ENCODE measurements at places on chromosomes 4 and X.

DNA sequence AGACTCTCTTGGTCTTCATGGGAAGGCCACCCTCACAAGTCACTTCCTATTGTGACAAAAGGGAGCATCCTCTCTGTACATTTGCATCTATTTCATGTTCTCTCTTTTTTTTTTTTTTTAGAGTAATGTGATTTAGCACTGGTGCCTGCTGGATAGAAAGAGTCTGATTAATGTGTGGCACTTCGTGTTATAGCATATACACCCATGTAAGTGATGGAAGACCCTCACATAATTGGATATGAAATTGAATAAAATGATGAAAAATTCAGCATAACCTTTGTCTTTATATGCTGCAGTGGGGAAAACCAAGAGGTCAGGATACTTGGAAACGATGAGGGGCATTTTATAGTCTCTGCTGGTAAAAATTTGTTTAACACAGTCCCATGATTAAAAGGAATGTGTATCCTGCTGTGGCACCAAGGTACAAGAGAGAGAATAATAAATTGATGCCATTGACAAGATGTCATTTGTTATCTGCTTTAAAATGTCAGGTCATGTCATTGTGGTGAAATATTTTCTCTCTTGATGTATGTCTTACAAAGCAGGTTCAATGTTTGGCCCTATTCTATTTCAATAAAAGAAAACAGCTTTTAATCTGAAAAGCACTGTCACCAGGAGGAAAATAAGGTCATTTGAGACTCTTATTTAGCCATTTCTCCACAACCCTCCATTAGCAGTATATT, 1115.4 kb downstream of the STPG2 start:
- no peak for DNase-seq

GRCh38 chrX:154121207-154121606, 22.8 kb upstream of the OPN1LW start:
- no peak for DNase-seq

DNA sequence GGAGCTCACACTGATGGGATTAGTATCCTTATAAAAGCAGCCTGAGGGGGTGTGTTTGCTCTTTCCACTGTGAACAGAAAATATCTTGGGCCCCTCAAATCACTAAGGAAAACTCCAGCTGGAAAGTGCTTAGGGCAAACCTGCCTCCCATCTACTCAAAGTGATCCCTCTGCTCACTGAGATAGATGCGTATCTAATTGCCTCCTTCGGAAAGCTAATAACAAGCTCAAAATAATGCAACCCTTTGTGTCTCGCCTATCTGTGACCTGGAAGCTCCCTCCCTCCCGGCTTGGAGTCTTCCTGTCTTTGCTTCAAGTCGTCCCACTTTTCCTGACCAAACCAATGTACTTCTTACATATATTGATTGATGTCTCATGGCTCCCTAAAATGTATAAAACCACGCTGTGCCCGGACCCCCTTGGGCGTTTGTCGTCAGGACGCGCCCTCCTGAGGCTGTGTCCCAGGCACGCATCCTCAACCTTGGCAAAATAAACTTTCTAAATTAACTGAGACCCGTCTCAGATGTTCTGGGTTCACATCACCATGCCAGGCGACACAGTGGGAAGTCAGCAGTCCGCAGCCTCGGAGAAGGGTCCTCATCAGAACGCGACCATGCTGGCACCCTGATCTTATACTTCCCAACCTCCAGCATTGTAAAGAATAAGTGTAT, 34.1 kb upstream of the SORCS2 start:
- no peak for DNase-seq

DNA sequence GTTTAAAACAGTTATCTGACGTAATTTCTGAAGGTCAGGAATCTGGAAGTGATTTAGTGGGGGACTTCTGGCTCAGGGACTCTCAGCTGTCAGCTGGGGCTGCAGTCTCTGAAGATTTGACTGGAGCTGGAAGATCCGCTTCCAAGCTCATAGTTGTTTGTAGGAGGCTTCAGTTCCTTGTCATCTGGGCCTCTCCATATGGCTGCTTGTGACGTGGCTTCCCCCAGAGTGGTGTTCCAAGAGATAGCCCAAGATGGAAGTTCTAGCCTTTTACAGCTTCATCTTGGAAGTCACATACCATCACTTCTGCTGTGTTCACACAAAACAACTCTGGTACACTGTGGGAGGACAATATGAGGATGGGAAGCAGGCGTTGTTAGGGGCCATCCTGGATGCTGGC, 2.1 kb downstream of the MPC1L start:
- DNase-seq, result no peak

- DNase-seq, result no peak
Observed at GRCh38 chrX:153984351-153985178, 12.0 kb downstream of the TMEM187 start.

- DNase-seq, result no peak
Observed at GRCh38 chr4:130099105-130099504, 1003.2 kb downstream of the C4orf33 start.

GRCh38 chr4:100348473-100348872, 158.2 kb upstream of the DDIT4L start:
- DNase-seq, result no peak

DNA sequence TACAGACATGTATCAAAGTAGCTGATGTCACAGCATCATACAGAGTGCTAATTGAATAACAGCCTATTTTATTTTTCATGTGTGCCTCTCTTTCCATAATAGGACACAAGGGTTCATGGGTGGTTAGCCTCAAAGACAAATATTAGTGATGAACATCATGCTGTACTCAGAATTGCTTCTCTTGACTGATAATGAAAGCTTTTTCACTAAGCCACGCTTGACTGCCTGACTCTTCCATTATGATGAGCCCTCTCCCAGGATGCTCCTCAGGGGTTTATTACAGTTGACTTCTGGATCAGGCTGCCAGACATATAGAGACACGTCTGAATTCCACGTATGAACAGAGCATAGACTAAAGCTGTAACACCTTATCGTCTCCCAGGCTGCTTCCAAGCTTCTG, 2757.5 kb downstream of the PCDH7 start:
- no peak for DNase-seq

DNA sequence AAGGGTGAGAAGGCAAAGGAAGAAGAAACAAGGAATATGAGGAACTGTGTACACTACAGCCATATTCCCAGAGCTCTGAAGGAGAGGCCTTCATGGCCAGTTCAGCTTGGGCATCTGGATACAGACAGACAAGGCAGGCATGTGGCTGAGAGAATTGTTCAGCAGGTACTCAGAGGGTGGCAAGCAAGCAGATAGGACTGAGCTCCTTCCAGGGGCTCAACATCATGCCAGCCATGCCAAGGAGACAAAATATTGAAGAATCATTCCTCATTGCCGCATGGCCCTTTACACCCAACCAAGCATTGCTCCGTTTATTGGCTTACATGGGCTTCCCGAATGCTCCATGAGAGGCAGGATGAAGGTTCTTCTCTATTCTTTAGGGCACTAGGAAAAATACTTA, 78.5 kb upstream of the EFNB1 start:
- DNase-seq, result no peak

DNA sequence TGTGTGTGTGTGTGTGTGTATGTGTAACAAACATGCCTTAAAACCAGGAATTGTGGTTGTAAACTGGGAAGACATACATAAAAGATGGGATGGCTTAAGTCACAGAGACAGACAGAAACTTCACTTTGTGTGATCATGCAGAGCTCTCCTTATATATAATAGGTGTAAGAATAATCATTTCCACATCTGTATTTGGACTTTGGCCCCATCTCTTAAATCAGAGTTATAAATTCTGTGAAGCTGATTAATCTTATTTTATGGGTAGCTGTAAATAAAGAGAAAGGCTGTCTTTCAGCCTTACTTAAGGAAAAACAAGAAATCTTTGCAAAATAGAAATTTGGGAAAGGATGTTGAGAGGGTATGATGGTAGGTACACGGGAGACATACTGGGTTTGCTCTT, 174.6 kb upstream of the PITX2 start:
- DNase-seq, result no peak

DNA sequence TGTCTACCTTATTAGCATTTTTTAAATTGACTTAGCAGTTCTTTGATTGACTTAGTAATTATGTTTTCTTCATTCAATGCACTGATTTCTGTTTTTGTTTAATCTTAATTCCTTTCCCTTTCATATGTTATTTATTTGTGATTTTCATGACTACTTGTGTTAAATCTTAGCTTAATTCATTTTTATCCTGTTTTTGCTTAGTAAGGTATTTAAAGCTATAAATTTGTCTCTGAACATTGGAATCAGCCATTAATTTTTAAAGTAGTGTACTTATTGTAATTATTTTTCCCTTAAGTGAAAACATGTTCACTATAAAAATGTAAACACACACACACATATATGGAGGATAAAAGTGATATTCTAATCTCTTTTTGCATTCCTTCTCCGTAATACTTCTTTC, 109.1 kb upstream of the DIPK2B start:
- DNase-seq, result no peak

GRCh38 chr4:3054169-3054759, 20.1 kb downstream of the HTT-AS start:
- DNase-seq, result no peak

- peak; percentile 26 for DNase-seq
Observed at GRCh38 chrX:102651242-102652011, at the start of gene GPRASP1. Gene GPRASP1 (plus strand): TSS chrX:102651483. CDS start chrX:102653914, 2,431 bp downstream.

- no peak for DNase-seq
Observed at GRCh38 chr4:138978600-138978999, 37.0 kb upstream of the NOCT start.

DNA sequence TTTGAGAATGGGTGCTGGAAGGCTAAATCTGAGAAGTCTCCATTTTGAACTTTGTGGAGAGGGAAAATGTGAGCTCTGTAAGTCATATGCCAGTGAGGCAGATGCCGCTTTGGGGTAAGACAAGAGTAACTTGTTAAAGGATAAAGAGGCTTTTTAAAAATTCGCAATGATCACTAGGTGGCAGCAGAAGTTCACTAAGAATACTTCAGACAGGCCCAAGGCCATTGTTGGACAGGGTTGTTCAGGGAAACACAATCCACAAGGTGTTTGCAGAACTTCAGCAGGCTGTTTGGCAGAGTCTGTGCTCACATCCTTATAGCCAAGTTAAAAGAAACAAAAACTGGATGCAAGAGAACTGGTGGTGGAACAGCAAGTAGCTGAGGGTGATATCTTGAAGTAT, 13.7 kb upstream of the PIGA start:
- DNase-seq, result peak; percentile 32

- no peak for DNase-seq
Observed at GRCh38 chr4:158850800-158851644, 82.2 kb downstream of the FNIP2 start.

- peak; percentile 14 for DNase-seq
Observed at GRCh38 chr4:141860974-141861373, 224.6 kb downstream of the IL15 start.

- DNase-seq, result no peak
Observed at GRCh38 chr4:47406408-47406807, 57.1 kb downstream of the COMMD8 start.

DNA sequence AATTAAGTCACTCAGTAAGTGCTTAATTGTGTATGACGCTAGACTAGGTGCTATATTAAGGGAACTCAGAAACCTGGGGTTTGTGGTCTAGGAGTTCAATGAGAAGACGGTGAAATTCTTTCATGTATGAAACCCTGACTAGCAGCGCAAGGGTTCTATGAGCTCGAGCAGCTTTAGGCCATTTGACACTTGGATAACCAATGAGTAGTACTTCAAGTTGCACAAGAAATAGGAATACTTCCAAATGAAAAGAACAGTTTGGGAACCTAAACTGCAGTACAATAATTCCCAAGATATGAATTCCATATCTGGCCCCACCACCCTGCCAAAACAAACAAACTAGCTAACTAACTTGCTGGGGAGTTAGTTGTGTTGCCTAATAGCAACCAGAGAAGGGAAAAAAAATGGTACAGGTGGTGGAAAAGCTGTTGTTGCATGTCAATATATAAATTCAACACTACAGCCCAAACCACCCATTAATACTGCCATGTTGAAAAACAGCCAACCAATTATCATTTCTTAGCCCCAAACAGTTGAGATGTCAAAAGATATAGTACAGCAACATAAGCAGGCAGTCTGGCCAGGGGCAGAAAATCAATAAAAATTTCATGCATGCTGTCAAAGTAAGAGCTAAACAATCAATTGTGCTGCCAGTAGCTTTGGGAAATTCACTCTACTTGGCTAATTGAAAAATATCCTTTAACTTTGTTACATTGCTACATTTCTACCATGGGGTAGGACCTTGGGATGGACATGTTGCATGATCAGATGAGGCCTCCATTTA, 54.6 kb upstream of the MCF2 start:
- DNase-seq, result no peak

DNA sequence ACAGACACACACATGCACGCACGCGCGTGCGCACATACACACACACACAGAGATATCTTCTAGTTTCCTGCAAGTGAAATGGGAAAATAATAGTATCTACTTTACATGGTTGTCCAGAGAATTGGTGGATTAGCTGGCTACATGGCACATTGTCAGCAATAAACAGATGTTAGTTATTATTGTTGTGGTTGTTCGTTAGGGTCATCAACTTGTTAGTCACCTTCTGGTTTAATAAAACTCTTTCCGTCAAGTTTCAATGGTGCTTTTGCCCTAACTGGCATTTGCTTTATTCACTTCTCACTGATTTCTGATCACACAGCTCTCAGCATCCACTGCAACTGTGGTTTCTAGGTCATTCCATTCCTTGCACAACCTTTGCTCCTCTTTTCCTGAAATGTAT, 25.4 kb upstream of the RASL11B start:
- no peak for DNase-seq

DNA sequence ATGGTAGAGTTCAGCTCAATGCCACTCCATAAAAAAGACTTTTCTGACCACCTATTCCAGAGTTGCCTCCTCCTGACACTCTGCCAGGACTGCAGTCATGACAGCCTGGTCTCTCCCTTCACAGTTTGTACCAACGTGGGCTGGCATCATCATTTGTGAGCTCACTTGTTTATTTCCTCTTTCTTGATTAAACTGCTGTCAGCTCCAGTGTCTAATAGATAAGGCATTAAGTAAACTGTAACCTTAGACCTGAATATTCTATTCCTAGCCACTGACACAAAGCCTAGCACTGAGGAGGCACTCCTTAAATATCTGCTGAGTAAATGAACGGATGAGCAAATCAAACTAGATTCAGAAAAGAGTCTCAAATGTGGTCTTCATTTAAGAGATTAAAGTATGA, 48.7 kb downstream of the DDX60 start:
- no peak for DNase-seq

DNA sequence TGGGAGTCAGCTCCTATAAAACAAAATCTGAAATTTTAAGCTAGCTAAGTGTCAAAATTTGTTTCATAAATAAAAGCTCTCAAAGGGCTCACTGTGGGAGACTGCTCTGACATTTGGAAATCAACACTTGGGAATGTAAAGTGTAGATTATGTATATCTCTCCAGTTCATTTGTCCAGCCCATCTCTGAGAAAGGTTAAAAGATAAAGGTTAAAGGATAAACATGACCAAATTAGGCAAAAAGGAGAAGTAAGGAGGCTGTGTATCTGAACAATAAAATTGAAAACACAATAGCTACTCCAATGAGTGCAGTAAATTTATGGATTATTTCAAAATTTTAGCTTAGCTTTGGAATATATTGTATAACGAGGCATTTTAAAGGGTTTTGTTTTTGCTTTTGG, 304.9 kb downstream of the UNC5C start:
- no peak for DNase-seq
